CD4-positive, alpha-beta memory T cell (primary cell): ENCODE measurements at places on chromosomes 1 and 21. TPM values are rescaled to one million over a fixed set of nuclear protein-coding genes. Genes with fewer than 3 reads are reported as not detected.

DNA sequence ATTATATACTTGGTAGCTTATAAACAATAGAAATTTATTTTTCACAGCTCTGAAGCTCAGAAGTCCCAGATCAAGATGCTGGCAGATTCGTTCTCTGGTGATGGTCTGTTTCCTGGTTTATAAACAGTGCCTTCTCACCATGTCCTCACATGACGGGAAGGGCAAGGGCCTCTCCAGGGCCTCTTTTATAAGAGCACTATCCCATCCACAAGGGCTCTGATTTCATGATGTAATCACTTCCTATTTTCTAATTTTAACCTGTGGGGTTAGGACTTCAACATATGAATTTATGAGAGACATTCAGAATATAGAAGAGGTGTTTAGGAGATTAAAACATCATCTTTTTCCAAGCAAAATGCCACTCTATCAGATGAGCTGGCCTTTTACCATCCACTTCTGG is 32.1 kb upstream of the PLPPR4 start:
- no peak overlapping the region for H3K27ac ChIP-seq
- no peaks in the 10 kb centered on the region for H3K4me1 ChIP-seq
- H3K27me3 ChIP-seq, result no peaks in the 10 kb centered on the region
- H3K4me3 ChIP-seq, result no peak overlapping the region
- H3K36me3 ChIP-seq, result no peaks in the 10 kb centered on the region

GRCh38 chr1:155681776-155682175 is 6.8 kb downstream of the YY1AP1 start:
- no peak for DNase-seq
- H3K4me3 ChIP-seq, result no peak overlapping the region
- peak overlapping the region; percentile 3 for H3K27ac ChIP-seq
- H3K27me3 ChIP-seq, result no peaks in the 10 kb centered on the region

- no peak overlapping the region for H3K27ac ChIP-seq
- H3K27me3 ChIP-seq, result no peaks in the 10 kb centered on the region
- peaks cover 21% of the 10 kb centered on the region for H3K4me1 ChIP-seq
- H3K4me3 ChIP-seq, result peak overlapping the region; percentile 42
Observed at GRCh38 chr1:84090447-84091245, 53.4 kb upstream of the PRKACB start.

DNA sequence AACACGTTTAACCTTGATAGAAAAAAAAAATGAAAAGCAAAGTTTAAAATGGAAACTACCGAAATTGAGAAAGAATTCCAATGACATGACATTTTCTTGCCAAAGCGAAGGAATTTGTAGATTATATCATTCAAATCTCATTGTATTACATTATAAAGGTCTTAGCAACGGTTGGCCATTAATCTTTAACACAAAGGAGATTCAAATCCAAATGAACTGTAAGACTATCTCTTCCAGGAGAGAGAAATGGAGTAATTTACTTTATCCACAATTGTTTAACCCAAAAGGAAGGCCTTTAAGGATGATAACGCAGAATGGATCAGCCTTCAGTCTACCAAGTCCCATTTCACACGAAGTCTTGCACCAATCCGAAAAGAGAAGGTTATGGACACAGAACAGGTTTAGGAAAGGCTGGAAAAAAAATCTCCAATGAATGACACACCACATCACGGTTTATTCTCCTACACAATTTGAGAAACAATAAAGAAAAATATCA is 1.5 kb downstream of the ENAH start:
- DNase-seq, result no peak
- no peak overlapping the region for H3K4me3 ChIP-seq
- H3K27ac ChIP-seq, result no peak overlapping the region
- no peaks in the 10 kb centered on the region for H3K36me3 ChIP-seq
- H3K4me1 ChIP-seq, result peaks cover 16% of the 10 kb centered on the region
- peaks cover 15% of the 10 kb centered on the region for H3K27me3 ChIP-seq

DNA sequence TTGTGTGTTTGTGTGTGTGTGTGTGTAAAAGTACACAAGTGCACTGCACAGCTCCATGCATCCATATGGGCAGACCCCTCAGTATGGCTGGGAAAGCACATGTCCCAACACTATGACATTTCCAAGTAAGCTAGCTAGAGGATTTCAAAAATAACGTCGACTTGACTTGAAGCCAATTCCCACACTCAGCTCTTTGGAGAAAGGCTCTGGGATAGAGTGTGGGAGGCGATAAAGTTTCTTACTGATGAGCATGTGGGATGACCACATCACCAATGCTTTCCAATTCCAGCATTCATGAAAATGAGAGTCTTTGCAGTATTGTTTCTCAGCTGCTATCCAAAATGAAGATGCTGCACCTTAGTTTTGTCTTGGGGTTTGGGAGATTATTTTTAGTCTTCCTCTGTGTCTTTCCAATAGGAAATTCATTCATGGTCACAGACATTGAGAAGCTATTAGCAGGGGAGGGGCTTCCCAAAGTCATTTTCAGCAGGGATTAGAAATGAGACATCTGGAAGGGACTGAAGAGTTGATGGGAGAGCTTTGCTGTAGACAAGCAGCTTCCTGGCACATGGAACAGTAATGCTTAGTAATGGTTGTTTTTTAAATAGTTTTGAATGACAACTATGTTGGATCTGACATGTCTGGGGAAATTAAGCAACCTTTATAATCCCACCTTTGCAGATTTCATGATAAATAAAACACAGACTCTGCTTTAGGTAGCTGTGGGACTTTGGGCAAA is 143.5 kb downstream of the ASTN1 start:
- H3K27me3 ChIP-seq, result no peaks in the 10 kb centered on the region
- H3K4me1 ChIP-seq, result no peaks in the 10 kb centered on the region

DNA sequence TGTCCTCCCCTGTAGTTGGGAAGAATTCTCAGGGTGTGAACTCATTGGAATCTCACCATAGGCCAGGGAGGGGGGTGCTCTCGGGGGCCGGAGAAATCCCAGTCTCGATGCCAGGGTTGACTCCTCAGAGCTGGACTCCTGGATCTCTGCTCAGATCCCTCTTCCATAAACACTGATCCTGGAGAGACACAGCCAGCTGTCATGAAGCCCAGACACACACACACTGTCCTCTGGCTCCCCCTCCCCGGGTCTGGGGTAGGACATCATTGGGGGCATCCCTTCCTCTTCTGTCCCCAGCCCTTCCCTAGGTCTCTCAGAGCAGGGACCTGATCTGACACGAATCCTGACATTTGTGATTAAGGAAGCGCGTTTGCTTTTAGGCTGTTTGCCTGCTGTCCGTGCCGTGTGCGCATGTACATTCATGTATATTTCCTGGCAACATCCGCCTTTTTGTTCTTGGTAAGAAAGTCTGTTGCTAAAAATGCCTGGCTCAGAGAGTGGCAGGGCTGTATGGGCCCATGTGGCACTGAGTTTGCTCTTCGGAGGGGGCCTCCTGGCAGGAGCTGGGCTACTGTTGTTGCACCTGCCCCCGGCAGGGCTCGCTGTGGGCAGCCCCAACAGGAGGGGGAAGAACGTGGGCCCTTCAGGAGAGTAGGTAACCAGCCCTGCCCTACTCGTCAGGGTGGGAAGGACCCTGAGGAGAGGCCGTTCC is 45.4 kb upstream of the SELENON start:
- H3K27ac ChIP-seq, result no peak overlapping the region
- H3K36me3 ChIP-seq, result peaks cover 4% of the 10 kb centered on the region
- no peaks in the 10 kb centered on the region for H3K27me3 ChIP-seq
- peaks cover 18% of the 10 kb centered on the region for H3K4me1 ChIP-seq

GRCh38 chr1:206591226-206591625 is 21.0 kb downstream of the EIF2D start:
- H3K27ac ChIP-seq, result peak overlapping the region; percentile 44
- H3K4me1 ChIP-seq, result peaks cover 35% of the 10 kb centered on the region
- no peak for DNase-seq
- no peaks in the 10 kb centered on the region for H3K27me3 ChIP-seq

DNA sequence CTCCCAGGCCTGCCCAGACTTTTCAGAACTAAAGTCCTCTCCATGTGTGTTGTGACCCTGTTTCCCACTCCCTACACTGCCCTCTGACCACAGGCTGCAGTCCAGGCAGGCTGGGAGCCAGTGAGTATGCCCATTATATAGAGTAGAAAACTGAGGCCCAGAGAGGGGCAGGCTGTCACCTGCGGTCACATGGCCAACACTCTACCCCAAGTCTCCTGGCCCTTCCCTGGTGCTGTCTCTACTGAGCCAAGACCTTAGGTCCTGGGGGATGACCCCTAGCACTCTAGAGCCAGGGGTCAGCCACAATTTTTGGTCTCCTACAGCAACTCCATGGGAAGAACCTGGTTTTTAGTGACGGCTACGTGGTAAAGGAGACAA is 30.8 kb downstream of the RPS6KA1 start:
- peaks cover 59% of the 10 kb centered on the region for H3K36me3 ChIP-seq
- no peaks in the 10 kb centered on the region for H3K27me3 ChIP-seq
- DNase-seq, result no peak

- no peak overlapping the region for H3K4me3 ChIP-seq
- no peaks in the 10 kb centered on the region for H3K4me1 ChIP-seq
- H3K36me3 ChIP-seq, result no peaks in the 10 kb centered on the region
- no peak for DNase-seq
- H3K27ac ChIP-seq, result no peak overlapping the region
- H3K27me3 ChIP-seq, result no peaks in the 10 kb centered on the region
Observed at GRCh38 chr1:55384637-55385036, 169.5 kb upstream of the USP24 start.

- no peaks in the 10 kb centered on the region for H3K4me1 ChIP-seq
- no peak for DNase-seq
- H3K4me3 ChIP-seq, result no peak overlapping the region
- H3K27me3 ChIP-seq, result no peaks in the 10 kb centered on the region
Observed at GRCh38 chr1:171819946-171820345, 21.4 kb upstream of the DNM3 start.

- H3K4me3 ChIP-seq, result no peak overlapping the region
- H3K36me3 ChIP-seq, result no peaks in the 10 kb centered on the region
- H3K27me3 ChIP-seq, result no peaks in the 10 kb centered on the region
- peaks cover 21% of the 10 kb centered on the region for H3K4me1 ChIP-seq
Observed at GRCh38 chr21:35219291-35219690, 170.2 kb upstream of the RUNX1 start.

Gene NOS1AP
- polyA plus RNA-seq, result not detected

Gene ASCL5
- not detected for polyA plus RNA-seq

Gene NBPF26
- polyA plus RNA-seq, result 9.3 TPM

Gene COA7
- 5.3 TPM for polyA plus RNA-seq
